ENCODE measurements at places on chromosomes 4 and X.

GRCh38 chrX:26649534-26649933 lies 433.6 kb downstream of the MAGEB5 start:
- DNase-seq, result no peak

DNA sequence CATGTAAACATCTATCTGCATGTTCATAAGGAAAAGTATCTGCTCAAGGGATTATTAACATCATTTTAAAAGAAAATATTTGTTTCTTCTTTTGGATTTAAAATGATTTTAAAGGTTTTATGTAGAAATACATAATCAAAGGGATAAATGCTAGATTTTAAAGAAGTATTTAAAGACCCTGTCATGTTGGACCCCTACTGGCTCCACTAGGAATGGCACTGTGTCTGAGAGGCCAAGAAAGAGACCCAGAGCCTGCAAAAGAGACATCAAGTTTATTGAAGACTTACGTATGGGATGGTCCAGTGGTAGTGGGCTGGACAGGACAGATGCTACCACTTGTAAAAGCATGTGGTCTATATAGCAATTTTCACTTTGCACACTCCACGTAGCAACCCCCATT lies 78.7 kb upstream of the PCDH18 start:
- no peak for DNase-seq

- DNase-seq, result no peak
Observed at GRCh38 chrX:102976793-102977495, 39.9 kb downstream of the RAB40AL start.

GRCh38 chrX:40083120-40083978 lies 14.4 kb downstream of the BCOR start:
- no peak for DNase-seq

GRCh38 chr4:73419106-73420038 lies 15.3 kb downstream of the ALB start:
- DNase-seq, result no peak

GRCh38 chr4:150867148-150867547 lies 147.9 kb downstream of the LRBA start:
- peak; percentile 57 for DNase-seq

DNA sequence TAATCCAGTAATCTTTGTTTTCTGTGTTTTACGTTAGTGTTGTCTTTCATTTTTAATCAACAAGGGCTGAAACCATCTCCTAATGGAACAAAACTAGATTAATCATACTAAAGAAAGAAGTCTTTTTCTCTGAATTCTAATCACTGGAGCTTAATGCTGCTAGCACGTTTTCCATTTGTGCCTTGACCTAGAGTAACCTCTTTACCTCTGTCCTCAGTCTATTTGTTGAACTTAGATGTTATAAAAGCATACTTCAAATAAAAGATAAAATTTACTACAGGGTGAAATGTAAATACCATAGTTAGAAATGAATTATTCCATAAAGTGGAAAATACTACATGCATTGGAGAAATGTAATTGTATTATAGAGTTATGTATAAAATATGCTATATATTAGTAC lies 207.1 kb downstream of the NKX6-1 start:
- no peak for DNase-seq

DNA sequence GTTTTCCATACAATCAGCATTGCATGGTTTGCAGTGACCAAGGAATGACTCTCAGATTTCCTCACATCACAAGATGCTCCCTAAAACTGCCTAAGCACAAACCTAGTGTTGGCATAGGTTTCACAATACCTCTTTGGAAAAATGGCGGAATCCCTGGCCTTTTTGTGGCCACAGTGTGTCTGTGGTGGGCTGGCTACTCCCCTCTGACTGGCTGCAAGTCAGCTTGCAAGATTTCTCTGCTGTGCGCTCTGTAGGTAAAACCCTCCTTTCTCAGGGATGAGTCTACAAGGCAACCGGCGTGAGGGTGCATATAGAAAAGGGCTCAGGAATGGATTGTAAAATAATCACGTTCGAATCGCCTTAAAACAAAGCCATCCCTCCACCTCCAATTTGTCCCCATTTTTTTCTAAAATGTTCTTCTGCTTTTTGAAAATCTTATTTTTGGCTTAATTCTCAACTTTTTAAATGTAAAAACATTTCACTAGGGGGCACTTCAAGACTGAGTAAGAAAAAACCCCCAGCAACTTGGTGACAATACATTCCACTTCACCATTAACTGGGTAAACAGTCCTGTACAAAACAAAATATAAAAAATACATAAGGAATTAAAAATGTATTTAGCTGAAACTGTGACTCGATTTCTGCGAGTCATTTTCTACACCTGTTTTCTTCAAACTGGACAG lies 235.6 kb downstream of the STIM2 start:
- no peak for DNase-seq

- no peak for DNase-seq
Observed at GRCh38 chrX:43822014-43822413, 60.2 kb downstream of the MAOB start.

GRCh38 chrX:68895778-68896177 lies 67.0 kb downstream of the EFNB1 start:
- DNase-seq, result no peak

DNA sequence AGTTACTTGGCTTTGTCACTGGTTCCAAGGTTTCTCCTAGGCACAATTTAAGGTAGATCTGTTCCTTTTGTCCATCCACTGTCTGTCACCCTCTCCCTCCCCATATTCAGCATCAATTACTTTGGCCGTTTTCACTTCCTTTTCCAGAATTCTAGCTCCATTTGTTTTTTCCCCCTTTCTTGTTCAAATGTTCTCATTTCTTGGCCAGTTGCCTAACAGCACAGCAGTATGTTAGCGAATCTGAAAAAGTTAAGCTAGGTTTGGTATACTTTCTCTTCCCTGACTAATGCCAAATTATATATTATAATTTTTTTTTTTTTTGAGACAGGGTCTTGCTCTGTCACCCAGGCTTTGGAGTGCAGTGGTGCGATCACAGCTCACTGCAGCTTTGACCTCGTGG lies 409.1 kb upstream of the TEX13C start:
- DNase-seq, result no peak

DNA sequence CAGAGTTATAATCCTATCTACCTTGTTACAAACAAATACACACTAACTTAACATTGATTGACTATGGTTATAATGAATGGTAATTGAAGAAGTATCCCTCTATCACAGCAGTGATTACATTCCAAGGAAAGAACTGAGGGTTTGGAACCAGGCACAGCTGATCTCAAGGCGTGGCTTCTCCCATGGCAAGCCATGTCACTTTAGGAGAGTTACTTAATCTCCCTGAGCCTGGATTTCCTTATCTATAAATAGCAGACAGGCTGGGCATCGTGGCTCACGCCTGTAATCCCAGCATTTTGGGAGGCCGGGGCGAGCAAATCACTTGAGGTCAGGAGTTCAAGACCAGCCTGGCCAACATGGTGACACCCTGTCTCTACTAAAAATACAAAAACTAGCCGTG lies 25.6 kb downstream of the SORBS2 start:
- no peak for DNase-seq

DNA sequence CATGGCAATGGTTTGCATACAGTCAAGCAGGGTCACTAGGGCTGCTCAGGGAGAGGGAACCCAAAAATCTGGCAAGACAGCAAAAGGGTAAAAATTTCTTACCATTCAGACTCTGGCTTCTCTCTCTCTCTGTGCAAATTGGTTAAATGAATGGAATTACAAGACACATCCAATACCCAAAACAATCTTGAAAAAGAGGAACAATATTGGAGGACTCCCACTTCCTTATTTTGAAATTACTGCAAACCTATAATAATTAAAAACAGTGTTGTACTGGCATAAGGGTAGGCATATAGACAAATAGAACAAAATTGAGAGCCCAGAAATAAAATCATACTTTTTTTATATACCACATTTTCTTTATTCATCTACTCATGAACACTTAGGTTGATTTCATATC lies 24.1 kb downstream of the ETDA start:
- DNase-seq, result no peak

GRCh38 chr4:165666836-165667235 lies 206.2 kb upstream of the TLL1 start:
- no peak for DNase-seq

Data from NCI-H2107 (cell line).